ENCODE measurements at places on chromosomes 13 and 19.

DNA sequence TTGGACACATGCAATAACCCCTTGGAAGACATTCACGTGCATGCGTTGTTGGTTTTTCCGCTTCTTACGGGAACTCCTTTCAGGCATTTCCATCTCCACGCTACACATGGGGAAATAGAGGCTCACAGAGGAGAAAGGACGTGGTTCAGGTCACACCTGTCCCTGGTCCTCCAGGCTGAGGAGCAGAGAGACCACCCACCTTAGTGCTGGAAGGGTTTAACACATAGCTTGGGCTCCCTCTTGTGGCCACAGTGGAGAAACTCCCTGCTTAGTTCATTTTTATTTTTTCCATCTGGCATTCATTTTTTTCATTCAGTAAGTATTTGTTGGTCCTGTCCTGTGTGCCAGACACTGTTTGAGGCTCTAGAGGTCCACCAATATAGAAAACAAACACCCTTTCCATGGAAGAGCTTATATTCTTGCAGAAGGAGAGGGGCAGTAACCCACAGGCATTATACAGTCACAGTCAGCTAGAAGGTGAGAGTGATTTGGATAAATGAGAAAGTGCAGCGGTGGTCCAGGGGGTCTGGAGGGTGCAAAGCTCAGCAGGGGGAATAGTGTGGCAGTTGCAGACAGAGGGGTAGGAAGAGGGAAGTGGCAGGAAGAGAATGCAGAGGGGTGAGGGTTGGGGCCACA lies 24.2 kb upstream of the TTYH1 start:
- DNase-seq = peak; percentile 68

DNA sequence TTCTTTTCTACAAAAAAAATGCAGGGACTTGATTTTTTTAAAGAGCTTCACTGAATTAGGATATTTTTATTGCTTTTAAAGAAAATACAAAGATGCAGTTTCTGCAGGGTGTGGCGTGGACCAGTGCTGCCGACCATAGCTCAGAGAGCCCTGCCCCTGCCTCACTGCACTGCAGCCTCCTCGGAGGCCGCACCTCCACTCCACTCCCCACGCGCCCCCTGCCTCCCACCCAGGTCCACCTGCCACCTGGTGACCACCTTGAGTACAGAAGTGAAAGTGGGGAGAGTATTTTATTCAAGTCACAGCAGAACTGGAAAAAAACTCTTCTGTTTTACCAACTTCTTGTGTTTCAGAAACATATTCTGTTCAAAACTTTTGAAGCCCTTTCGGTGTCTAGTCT lies 7.9 kb upstream of the F7 start:
- no peak for DNase-seq

- DNase-seq = no peak
Observed at GRCh38 chr13:92821324-92821723, 405.3 kb upstream of the GPC6 start.

- DNase-seq = no peak
Observed at GRCh38 chr13:69565334-69565733, 542.3 kb upstream of the ATXN8OS start.

GRCh38 chr13:34156841-34157365 lies 339.0 kb downstream of the RFC3 start:
- DNase-seq = no peak

GRCh38 chr13:47114030-47114429 lies 217.2 kb upstream of the HTR2A start:
- no peak for DNase-seq

DNA sequence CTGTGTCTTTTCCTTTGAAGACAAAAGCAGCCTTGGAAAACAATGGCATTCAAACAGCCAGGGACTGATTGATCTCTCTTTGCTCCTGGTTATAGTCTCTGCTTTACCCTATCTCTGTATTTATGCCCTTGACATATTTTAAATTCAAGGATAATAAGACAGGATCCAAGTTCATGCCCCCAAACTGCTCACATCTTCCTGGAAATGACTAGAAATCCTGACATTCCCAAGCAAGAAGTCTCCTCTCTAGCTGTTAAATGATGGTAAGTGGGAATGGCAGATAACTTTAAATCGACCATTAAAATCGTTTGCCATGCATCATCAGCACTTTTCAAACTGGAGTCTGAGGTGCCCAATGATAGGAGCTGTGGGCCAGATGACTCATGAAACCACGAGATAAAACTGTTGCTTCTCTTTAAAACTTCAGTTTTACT lies 435.6 kb downstream of the FOXO1 start:
- DNase-seq = no peak

GRCh38 chr19:4935444-4935843 lies 26.1 kb downstream of the UHRF1 start:
- no peak for DNase-seq

GRCh38 chr19:34733266-34733745 lies 737 bp upstream of the ZNF181 start:
- DNase-seq = no peak

- peak; percentile 40 for DNase-seq
Observed at GRCh38 chr19:2168619-2169424, 5.1 kb downstream of the DOT1L start.

GRCh38 chr13:41700790-41701310 lies 243.5 kb downstream of the RGCC start:
- DNase-seq = no peak

DNA sequence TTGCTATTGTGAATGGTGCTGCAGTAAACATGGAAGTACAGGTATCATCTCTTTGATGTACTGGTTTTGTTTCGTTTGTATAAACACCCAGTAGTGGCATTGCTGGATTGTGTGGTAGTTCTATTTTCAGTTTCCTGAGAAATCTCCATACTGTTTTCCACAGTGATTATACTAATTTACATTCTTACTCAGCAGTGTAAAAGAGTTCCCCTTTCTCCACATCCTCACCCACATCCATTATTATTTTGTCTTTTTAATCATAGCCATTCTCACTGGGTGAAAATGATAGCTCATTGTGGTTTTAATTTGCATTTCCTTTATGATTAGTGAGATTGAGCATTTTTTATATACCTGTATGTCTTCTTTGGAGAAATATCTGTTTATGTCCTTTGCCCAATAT lies 62.3 kb upstream of the PARP4 start:
- DNase-seq = no peak

GRCh38 chr13:45851956-45852355 lies 403 bp upstream of the SIAH3 start:
- DNase-seq = no peak

GRCh38 chr13:80040981-80041317 lies 300.0 kb downstream of the SPRY2 start:
- no peak for DNase-seq
